ENCODE measurements at places on chromosomes 12 and 14.

DNA sequence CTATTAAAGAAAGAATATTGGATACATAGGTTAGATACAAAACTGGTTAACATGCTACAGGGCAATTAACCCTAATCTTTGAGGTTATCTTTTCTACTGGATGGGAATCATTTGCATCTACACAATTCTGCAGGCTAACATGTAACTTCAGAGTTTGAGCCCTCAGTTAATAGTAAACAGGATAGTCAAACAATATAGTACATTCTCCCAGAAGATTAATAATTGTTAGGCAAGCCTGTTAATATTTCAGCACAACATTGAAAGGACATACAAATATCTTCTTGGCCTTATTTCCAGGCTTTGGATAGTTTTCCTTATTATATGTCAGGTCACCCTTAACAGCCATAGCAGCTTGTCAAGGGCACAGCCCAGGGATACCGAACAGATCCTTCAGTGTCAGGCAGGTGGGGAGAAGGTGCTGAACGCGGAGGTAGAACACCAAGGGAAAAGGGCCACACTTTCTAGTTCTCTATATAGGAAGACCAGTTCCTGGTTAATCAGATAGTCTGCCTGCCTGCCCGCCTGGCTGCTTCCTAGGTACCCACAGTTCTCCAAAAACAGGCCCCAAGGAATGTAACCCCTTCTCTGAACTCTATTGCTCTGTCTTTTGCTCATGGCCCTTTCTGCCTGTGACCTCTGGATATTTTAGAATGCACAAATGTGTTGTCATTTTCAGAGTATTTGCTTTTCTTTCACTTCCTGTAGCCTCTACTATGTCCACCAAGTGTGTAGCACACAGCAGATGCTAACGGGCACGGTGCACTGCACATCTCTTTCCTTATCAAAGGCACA, 256.0 kb downstream of the PCNX1 start:
- no peak for DNase-seq

GRCh38 chr12:94248582-94248981, 100.2 kb downstream of the PLXNC1 start:
- DNase-seq = no peak

DNA sequence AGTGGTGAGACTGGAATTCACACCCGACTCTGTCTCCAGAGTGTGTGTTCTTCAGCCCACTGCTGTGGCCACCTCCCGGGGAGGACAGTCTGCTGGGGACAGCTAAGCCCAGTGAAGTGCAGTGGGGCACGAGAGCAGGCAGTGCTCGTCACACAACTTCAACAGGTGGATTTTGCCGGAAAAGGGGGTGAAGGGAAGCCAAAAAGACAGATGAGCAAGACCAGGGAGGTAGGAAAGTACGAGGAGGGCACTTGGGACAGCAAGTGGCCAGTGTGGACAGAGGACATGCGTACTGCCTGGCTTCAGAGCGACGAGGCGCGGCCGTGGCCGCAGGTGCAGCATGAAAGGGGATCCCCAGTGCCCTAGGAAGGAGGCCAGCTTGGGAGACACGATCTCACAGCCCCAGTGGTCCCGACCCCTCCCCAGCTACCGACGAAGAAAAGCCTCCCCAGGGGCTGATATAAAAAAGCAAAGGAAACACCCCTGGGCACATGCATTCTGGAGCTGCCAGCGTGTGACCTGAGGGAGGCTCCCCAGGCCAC, 96.1 kb downstream of the FBXL14 start:
- DNase-seq = no peak

- DNase-seq = no peak
Measured at GRCh38 chr12:106953352-106954250, 2.1 kb upstream of the TMEM263 start.

- peak; percentile 36 for DNase-seq
Measured at GRCh38 chr12:2064071-2064507, 11.3 kb downstream of the CACNA1C start.

DNA sequence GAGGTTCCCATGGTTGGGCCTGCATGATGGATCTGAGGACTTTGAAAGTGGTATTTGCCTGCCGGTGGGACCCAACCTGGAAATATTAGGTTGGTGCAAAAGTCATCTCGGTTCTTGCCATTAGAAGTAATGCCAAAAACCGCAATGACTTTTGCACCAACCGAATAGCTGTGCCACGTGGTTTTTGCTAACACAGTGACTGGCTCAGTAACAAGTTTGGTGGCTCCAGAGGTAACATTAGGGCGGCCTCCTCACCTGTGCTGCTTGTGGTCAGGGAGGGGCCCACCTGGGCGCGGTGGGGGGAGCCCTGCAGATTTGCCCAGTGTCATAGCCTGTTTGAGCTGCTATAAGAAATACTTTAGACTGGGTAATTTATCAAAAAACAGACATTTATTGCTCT, 1.8 kb downstream of the BDKRB2 start:
- DNase-seq = no peak

DNA sequence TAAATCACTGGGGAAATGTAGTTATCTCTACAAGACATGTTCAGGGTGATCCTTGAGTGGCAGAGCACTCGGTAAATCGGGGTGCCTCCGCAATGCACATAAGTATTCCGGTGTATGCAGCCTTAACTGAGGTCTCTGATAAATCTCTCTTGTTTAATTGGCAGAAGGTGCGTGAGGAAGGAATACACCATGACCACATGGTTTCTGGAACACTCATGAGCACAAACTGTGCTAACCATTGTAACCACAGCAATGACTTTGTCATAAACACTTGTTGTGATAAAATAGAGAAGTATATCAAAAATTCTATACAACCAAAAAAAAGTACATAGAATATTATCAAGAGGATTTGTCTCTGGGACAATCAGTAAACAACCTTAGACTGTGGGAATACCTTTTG, 146.8 kb upstream of the DIO2 start:
- DNase-seq = no peak

- no peak for DNase-seq
Measured at GRCh38 chr12:7907009-7907408, 29.0 kb downstream of the SLC2A3 start.

DNA sequence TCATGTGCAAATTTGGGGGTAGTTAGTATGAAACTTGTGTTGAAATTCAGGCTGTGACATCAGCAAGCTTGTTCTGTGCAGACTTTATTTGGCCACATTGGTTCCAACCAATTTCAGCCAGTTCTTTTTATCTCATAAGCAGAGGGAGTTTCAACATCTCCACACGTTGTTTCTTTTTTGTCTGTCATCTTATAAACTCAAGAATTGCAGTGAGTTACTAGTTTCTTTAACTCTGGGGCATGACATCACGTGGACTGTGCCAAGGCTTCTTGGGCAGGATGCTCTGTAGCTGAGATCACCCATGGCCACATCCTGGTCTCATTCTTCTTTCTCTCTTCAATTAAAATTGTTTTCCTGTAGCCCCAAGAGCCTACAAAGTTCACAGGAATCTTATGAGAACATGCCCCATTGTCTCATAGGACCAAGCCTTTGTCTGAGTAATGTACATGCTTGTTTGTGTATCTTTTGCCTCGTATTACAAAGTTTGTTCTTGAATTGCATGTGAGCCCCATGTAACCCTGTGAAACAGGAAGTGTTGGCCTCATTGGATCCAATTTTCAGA, 982.0 kb upstream of the TMEM132C start:
- no peak for DNase-seq

DNA sequence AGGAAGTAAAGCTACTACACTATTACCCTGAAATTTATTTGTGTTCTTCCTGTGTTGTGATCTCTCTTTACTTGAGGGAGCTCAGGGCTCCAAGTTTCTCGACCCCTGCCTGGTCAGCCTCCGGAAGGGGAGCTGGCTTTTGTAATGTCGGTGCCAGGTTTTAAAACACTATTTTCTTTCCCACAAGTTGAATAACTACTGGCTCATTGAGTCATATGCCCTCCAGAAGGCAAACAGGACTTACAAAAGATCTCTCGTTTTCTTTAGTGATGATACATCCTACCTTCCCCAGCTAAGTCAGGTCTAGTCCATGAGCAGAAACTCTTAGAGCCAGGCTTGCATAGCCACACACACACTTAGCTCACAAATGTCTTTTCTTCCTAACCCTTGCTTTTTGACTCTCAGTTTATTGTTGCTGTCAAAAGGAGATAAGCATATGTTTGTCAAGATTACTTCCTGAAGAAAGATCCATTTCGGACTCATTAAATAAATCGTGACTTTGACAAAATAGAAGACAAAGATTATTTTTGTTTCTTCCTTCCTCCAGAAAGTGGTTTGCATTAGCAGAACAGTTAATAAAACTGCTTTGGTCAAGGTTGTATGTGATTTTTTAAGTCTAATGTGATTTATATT, 209.8 kb upstream of the FLRT2 start:
- no peak for DNase-seq

DNA sequence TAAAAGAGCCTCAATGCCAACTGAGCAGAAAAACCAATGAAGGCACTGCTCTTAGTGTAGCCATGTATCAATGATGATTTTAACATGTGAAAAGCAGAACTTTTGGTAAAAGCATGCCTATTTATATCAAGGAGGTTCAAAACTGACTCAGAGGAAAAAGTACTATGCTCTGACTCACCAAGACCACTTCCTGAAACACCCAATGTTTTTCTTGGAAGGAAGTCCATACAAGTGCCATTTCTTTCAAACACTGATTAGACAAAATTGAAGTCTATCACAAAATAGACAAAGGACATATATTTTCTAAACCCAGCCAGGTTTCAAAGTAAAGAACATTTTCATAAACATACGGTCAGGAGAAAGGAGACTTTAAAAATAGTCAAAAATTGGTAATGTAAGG, 88.6 kb downstream of the EPS8 start:
- no peak for DNase-seq

DNA sequence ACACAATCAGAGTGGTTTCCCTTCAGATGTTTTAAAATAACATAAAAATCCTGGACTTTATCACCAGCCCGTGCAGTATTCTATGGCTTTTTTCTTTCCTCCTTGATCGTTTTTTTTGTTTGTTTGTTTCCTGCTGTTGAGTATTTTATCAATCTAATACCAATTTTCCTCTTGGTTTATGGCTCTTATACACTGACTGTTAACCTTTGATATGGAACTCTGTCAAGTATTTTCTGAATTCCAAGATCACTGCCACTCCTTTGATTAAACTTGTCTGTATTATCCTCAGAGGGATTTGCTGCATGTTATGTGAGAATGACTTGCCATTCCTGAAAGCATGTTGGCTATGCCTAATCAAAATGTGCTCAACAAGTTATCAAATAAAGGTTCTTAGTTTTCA, 88.4 kb downstream of the PELI2 start:
- DNase-seq = no peak

GRCh38 chr12:113766879-113767878, 198.9 kb downstream of the RBM19 start:
- DNase-seq = no peak

- DNase-seq = peak; percentile 43
Measured at GRCh38 chr12:115572440-115572839, 705.1 kb downstream of the MED13L start.

DNA sequence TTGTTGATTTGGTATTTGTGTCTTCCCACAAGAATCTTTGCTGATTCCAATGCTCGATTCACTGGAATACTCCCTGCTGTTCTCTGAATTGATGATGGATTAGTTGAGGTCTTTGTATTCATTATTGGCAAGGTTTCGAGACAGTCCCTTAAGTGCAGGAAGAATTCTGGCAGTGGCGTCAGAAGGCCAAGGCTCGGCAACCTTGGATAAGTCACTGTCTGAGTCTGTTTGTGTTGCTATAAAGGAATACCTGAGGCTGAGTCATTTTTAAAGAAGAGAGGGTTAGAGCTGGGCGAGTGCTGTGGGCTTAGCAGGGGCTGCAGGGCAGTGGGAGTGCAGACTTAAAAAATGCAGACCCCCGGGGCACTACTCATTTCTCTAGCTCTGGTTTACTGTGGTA, 56.9 kb downstream of the CHST11 start:
- no peak for DNase-seq

All from GM12892 (cell line).